ENCODE measurements at places on chromosomes 3 and 15.

DNA sequence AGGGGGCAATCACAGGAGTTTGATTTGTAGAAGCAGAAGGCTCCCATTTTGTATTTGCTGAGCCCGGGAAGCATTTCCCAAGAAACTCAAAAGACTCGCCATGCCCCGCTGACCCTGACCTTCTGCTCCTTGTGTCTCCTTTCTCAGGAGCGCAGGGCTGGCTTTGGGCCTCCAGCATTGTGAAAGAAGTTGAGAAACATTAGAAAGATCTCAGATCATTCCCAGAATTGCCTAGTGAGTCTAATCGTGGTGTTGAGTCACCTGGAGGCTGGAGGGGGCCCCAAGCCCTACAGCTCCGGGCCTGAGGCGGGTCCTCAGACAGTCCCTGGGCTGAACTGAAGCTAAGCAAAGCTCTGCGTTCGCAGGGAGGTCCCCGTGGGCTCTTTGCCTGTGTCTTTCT lies 10.9 kb upstream of the PIGZ start:
- no peak for DNase-seq

GRCh38 chr3:114498539-114499370 lies 204.9 kb downstream of the TIGIT start:
- peak; percentile 92 for DNase-seq

- DNase-seq = no peak
These were observed 50.0 kb upstream of the CDAN1 start for GRCh38 chr15:42786978-42787377.

DNA sequence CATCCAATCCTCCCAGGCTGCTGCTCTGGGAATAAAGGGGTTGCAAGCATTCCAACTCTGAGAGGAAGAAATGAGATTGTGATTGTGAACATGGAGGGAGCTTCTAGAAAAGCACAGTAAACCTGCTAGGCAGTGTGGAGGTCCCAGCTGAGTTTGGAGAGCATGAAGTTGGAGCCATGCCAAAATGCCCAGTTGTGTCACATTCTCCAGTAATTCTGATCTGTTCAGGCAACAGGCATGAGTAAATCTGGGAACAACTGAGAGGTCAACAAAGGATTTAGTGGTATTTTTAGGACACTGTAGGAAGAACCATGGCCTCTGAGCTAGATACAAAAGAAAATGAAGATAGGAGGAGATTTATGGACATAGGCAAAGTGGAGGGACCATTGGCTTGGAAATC lies 74.7 kb downstream of the CYP19A1 start:
- no peak for DNase-seq

GRCh38 chr3:76212679-76213078 lies 427.3 kb upstream of the ZNF717 start:
- DNase-seq = no peak

GRCh38 chr3:172656602-172657001 lies 54.3 kb downstream of the NCEH1 start:
- no peak for DNase-seq

- DNase-seq = no peak
These were observed 12.6 kb downstream of the HAPLN3 start for GRCh38 chr15:88882785-88883184.

DNA sequence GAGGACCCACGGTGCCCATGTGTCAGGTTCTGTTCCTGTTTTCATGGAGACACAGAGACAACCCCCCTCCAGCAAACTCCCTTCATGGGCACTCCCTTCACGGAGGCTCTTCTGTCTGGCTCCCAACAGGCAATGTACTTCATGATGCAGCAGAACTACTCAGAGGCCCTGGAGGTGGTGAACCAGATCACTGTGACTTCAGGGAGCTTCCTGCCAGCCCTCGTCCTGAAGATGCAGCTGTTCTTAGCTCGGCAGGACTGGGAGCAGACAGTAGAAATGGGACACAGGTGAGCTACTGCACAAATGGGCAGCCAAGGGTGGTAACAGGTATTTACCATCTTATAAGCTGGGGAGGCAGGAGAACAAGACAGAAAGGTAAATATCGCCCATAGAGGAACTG lies 7.0 kb downstream of the TTC21A start:
- no peak for DNase-seq

DNA sequence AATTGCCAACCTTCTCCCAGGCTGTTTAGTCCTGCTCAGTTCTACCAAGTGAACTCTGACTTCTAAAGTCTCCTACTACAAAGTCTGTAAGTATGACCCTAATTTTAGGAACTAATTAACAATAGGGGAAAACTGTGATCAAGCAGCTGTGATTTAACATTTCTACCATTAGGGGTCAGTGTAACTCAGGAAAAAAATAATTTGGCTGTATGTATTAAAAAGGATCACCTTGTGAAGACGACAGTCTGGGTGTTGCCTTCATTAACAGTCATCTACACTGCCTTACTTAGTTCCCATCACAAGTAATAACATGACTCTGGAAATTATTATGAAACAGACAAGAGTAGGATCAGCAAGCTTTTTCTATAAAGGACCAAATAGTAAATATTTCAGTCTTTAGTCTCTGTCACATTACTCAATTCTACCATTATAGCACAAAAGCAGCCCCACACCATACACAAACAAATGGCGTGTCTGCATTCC lies 4.2 kb upstream of the NPHP3 start:
- no peak for DNase-seq

GRCh38 chr3:136711277-136711676 lies 40.9 kb downstream of the STAG1 start:
- DNase-seq = no peak

All from HAP-1 (cell line).